ENCODE measurements at places on chromosomes 1 and 21. TPM values are rescaled to one million over a fixed set of nuclear protein-coding genes. Genes with fewer than 3 reads are reported as not detected.

- no peak for DNase-seq
Measured at GRCh38 chr1:226181996-226182714, 4.4 kb downstream of the ACBD3 start.

The SLAMF7 gene
- total RNA-seq: 1.3 TPM

DNA sequence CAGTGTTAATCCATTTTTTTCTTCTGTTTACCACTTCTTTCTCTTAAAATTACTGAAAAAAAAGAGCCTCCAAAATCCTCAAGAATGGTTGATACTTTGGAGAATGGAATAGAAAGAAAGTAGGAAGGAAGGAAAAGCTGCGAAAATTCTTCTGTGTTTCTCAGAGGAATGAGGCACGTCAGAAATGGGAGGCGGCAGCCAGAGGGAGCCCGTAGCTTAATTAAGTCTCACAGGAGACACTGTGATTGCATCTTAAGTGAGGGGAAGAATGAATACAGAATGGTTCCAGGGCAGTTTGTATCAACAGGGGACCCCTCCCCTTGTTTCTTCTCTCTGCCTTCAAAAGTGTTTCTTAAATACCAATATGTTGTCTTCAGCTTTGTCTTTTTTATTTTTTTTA is 1099.5 kb downstream of the PLA2G4A start:
- DNase-seq: no peak

The DNAJC28 gene
- total RNA-seq: 0.83 TPM

GRCh38 chr1:41416552-41417334 is 55.5 kb downstream of the FOXO6 start:
- DNase-seq: no peak

DNA sequence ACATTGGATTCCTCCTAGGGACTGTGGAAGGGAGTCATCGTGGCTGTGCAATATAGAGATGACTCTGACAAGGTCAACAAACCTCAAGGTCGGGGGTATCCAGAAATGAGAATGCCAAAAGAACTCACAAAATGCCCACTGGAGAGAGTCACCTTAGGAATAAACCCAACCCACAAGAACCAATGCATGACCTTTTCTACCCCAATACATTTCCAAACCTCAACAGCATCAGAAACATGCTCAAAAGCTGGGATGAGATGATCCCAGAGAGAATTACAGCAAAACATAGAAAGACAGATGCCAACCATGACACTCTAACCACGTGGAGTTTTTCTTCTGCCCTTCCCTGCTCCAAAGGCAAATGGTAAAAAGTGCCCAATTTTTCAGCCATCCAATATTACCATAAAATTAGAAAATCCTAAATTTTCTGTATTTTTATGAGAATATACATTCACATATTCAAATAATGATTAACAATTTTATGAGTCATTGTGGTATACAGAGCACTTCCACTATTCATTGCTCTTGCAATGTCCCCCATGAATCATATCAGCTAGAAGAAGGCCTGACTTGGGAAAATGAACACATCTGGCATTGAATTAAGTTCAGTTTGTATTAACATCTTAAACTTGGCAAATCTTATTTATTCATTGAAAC is 88.2 kb upstream of the PALMD start:
- DNase-seq: no peak

GRCh38 chr1:234732671-234733390 is 122.9 kb upstream of the IRF2BP2 start:
- no peak for DNase-seq

GRCh38 chr1:160293020-160293968 is 8.4 kb upstream of the PEX19 start:
- DNase-seq: no peak

The ATP1A4 gene
- 2.1 TPM for total RNA-seq

- no peak for DNase-seq
Measured at GRCh38 chr1:177033628-177034027, 130.9 kb downstream of the ASTN1 start.

DNA sequence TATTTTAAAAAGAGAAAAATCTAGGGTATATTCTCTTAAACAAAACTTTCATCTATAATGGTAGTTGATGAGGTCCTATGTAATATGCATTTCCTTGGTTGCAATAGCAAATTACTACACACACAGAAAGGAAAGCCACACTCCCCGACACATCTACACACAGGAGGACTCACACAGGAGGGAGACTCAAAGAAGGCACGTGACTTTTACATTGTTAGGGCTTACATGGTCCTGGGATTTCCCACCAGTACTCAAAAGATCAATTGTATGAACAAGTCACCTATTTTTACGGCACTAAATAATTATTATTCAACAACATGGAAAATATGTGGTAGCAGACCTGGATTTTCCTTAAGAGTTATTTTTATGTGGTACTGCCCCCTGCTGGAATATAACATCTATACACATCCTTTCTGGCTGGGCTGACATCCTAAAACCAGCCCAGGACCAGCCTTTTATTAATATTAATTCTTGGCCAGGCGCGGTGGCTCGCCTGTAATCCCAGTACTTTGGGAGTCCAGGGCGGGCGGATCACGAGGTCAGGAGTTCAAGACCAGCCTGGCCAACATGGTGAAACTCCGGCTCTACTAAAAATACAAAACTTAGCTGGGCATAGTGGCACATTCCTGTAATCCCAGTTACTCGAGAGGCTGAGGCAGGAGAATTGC is 33.9 kb upstream of the LGALS8 start:
- no peak for DNase-seq

- DNase-seq: no peak
Measured at GRCh38 chr1:41498391-41498790, 13.9 kb upstream of the EDN2 start.

GRCh38 chr1:160007577-160008200 is 24.1 kb downstream of the PIGM start:
- DNase-seq: no peak

The AADACL4 gene
- total RNA-seq: not detected

The COL11A1 gene
- 0.11 TPM for total RNA-seq

GRCh38 chr1:31799196-31799894 is 16.5 kb downstream of the SPOCD1 start:
- no peak for DNase-seq

The CDKN2C gene
- total RNA-seq: 20.4 TPM

DNA sequence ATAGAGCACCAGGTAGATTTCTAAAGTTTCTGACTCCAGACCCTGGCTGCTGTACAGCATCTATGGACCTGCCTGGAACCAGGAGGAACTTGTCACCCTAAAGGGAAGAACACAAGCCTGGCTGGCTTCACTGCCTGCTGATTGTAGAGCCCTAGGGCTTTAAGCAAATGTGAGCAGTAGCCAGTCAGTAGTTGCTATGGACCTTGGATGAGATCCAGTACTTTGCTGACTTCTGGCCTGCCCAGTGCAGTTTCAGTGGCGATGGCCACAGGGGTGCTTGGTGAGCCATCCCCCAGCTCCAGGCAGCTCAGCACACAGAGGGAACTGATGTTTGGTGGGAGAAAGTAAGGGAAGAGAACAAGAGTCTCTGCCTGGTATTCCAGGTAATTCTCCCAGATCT is 68.4 kb downstream of the ATP6V1G3 start:
- no peak for DNase-seq

DNA sequence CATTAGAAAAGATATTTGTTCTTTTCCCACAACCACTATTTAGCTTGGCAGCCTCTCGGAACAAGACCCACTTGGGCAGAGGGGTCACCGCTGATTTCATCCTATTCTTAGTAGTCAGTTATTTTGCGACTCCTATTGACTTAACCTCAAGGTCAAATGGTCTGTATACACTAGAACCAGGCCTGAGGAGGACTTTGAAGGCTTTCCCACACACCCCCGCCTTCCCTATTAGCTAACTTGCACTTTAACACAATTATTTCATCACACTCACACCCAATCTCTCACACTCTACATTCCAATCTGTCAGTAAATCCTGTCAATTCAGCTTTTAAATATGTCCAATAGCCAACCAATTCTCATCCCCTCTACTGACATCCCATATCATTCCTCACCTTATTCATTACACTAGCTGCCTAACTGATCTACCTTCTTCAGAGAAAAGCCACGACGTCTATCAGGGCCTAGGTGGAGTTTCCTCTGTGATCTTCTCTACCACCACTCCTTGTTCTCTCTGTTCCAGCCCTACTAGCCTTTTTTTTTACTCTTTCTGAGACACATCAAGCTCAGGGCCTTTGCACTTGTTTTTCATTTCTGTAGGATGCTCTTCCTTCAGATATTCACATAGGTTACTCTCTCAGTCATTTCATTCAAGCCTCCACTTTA is 1.0 kb upstream of the NIBAN1 start:
- DNase-seq: no peak

DNA sequence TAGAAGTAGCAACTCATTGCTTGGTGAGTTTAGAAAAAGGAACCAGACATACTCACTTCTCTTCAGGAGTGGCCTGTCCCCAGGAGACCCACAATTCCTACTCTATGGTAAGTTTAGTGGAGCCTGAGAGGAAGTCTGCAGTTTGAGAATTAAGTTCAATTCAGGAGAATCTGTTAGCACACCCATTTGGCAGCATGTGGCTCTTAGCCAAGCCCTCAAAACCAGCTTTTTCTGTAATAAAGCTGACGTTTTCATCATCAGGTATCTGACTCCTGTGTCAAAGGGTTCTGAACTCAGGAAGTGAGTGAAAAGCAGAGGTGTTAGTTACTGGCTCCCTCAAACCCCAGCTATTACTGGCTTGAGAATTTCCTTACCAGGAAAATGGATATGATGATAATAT is 20.4 kb upstream of the RGS16 start:
- DNase-seq: no peak

- DNase-seq: no peak
Measured at GRCh38 chr21:45994759-45995685, 13.5 kb downstream of the COL6A1 start.

DNA sequence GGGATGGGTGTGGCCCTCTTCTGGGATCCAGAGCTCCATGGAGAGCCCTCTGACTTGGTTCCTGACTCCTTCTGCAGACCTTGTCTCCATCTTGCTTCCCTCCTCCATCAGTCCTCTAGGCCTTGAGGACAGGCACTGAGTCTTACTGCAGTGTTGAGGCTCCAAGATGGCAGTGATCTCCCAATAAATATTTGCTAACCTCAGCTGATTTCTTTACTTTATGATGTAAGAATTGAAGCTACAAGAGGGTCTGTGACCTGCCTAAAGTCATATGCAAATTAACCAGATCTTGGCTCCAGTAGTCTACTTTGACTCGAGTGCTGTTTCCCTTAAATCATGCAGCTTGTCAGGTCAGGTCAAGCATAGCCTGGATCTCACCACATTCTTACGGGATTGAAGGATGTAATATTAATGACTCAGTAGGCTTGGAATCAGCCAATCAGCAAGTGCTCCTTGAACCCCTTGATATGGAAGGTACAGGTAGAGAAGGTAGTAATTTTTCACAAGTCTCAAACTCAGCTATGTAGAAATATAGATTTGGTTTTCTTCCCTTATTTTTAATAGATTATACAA is 93.0 kb downstream of the CLIC6 start:
- no peak for DNase-seq
